ENCODE measurements at places on chromosomes 3 and 15.

- H3K27ac ChIP-seq, result no peak overlapping the region
- no peaks in the 10 kb centered on the region for H3K36me3 ChIP-seq
- H3K4me3 ChIP-seq, result no peak overlapping the region
- no peaks in the 10 kb centered on the region for H3K27me3 ChIP-seq
Observed at GRCh38 chr3:77179762-77180161, 139.9 kb downstream of the ROBO2 start.

DNA sequence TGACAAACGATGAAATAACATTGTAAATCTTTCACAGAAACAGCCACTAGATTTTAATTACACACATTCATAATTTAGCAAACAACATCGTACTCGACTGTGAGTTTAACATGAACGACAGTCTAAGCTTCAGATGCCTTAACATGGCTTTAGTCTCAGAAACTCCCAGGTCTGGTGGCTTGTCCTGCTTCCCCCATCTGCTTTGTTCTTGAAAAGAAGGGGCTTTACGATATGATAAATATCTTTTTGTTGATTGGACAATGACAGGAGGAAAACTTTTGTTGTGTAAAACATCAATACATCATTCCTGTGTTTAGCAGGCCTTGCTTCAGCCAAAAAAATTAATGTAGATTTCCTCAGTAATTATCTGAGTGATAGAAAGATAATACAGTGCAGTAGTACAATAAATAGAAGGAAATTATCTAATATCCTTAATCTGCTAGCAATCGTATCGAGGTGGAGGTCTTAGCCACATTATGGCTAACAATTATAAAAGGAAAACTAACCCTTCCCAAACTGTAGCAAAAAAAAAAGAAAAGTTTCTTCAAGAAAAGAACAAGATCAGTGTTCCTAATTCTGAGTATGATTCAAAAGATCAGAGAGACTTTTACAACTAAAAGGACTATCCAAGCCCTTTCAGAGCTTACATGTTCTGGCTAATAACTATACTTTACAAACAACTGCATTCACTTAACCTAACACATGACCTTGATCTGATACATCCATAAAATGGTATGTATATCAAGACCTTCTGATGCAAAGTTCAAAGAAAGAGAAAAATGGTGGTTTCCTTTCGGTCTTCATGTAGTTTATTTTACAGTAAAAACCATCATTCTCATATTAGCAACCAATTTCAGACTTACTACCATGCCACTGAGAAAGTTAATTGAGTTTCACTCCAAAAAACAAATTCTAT lies 535.7 kb downstream of the FOXP1 start:
- no peaks in the 10 kb centered on the region for H3K27me3 ChIP-seq
- no peak for DNase-seq
- no peaks in the 10 kb centered on the region for H3K36me3 ChIP-seq
- peaks cover 10% of the 10 kb centered on the region for H3K4me1 ChIP-seq

DNA sequence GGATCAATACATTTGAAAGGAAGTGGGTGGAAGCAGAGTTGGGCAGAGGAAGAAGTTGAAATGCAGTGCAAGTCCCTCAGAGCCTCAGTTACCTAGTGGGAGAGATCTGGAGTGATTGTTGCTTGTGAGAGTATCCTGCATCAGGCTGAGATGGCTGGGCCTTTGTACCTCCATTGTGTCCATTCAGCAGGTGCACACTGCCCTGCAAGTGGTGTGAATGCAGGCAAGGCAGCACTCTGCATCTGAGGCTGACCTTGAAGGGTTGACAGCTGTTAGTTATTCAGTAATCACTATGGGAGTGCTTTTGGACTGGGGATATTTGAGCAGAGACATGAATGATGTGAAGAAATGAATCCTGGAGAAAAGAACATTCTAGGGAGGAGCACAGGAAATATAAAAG lies 25.2 kb downstream of the ATP6V1A start:
- H3K4me3 ChIP-seq, result no peak overlapping the region
- no peaks in the 10 kb centered on the region for H3K27me3 ChIP-seq
- H3K36me3 ChIP-seq, result no peaks in the 10 kb centered on the region
- no peak for DNase-seq
- no peaks in the 10 kb centered on the region for H3K4me1 ChIP-seq
- H3K27ac ChIP-seq, result no peak overlapping the region

- H3K27me3 ChIP-seq, result no peaks in the 10 kb centered on the region
- H3K4me3 ChIP-seq, result no peak overlapping the region
- no peaks in the 10 kb centered on the region for H3K36me3 ChIP-seq
- no peaks in the 10 kb centered on the region for H3K4me1 ChIP-seq
- no peak for DNase-seq
- H3K27ac ChIP-seq, result no peak overlapping the region
Observed at GRCh38 chr3:182292591-182292990, 500.7 kb upstream of the ATP11B start.

DNA sequence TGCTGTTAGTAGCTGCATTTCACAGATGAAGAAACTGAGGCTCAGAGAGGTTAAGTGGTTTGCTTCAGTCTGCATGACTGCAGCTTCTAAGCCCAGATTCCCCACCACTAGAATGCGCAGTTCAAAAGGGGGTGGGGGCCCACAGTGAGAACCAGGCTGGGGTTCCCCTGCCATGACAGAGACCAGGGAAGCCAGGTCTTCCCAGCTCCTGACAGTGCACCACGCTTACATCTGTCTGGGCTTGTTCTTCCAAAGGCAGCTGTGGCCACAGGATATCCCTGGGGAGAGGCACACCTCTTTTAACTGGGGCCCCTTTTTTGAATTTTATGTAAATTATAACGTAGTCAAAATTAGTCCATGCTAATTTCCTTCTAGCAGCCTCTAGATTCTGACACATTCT lies 5.3 kb downstream of the PLEKHO2 start:
- DNase-seq, result no peak
- no peak overlapping the region for H3K27ac ChIP-seq
- H3K4me3 ChIP-seq, result no peak overlapping the region
- peaks cover 13% of the 10 kb centered on the region for H3K4me1 ChIP-seq
- no peaks in the 10 kb centered on the region for H3K36me3 ChIP-seq

GRCh38 chr3:23152989-23153388 lies 50.1 kb upstream of the UBE2E2 start:
- DNase-seq, result no peak
- no peak overlapping the region for H3K4me3 ChIP-seq
- no peaks in the 10 kb centered on the region for H3K36me3 ChIP-seq
- H3K27me3 ChIP-seq, result no peaks in the 10 kb centered on the region

DNA sequence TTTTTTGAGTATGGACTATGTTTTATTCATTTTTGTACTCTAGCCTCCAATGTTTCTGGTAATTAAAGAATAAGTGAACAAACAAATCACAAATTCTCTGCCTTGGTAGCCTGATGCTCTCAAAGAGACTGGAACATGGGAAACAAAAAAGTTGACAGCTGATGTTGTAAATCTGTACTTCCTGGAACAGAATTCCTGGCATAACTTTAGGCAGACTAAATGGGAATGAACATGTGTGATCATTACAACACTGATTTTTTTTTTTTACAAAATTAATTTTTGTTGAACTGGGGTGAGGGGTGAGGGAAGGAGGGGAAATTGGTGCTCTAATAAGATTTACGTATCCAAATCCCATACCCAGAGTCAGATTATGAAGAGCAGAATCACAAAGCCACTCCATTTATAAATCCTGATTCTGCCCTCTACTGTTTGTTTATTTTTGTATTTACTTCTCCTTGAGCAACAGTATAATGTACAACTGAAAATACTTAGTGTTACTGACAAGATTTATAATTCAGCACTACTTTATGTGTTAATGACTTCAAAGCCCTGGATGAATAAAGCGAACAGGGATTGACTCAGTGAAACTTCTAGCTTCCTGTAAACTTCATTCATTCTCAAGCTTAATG lies 165.0 kb downstream of the FRMD5 start:
- H3K36me3 ChIP-seq, result no peaks in the 10 kb centered on the region
- peaks cover 2% of the 10 kb centered on the region for H3K4me1 ChIP-seq
- H3K27ac ChIP-seq, result no peak overlapping the region
- DNase-seq, result no peak
- no peaks in the 10 kb centered on the region for H3K27me3 ChIP-seq
- H3K4me3 ChIP-seq, result no peak overlapping the region

- H3K4me3 ChIP-seq, result no peak overlapping the region
- H3K27ac ChIP-seq, result no peak overlapping the region
- peaks cover 4% of the 10 kb centered on the region for H3K4me1 ChIP-seq
- H3K27me3 ChIP-seq, result no peaks in the 10 kb centered on the region
Observed at GRCh38 chr3:65500398-65501306, 538.1 kb downstream of the MAGI1 start.

DNA sequence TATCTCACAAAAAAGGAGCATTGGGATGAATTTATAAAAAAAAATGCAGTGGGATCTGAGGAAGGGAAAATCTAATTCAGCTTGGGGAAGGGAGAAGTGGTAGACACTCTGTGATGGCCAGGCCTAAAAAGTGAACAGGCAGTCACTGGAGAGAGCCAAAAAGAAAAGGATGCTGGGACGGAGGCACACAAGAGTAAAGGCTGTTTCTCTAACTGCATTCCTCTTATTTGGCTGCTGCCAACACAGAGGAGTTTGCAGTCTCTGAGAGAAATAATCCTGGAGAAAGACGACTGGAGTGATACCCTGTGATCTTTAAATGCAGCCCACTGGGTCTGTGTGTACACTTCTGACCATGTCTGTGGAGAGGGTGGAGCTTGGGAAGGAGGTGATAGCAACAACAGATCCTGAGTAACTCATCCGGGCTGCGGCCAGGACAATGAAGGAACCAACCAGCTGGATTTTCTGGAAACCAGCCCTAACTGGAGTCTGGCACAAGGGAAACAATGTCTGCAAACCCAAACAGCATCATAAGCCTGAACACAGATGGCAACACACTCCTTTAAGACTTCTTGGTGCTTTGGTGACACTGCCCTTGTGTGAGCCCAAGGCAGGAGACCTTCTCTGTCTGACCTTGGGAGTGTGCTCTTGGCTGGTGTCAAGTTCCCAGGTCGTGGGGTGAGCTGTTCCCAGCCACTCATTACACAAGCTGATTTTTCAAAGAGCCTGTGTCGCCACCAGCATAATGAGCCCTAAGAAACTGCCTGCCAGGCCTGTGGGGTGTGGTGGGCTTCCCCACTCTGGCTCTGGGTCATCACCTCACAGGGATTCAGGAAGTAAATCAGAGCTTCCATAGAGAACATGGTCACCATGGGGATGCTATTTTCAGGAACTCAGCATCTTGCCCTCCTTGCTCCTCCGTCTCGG lies 8.0 kb downstream of the FYCO1 start:
- no peak overlapping the region for H3K27ac ChIP-seq
- H3K4me3 ChIP-seq, result no peak overlapping the region
- H3K4me1 ChIP-seq, result peaks cover 3% of the 10 kb centered on the region
- DNase-seq, result no peak

GRCh38 chr3:197490098-197491058 lies 65.4 kb downstream of the BDH1 start:
- H3K36me3 ChIP-seq, result no peaks in the 10 kb centered on the region
- no peak overlapping the region for H3K27ac ChIP-seq
- DNase-seq, result no peak
- H3K4me1 ChIP-seq, result no peaks in the 10 kb centered on the region
- H3K4me3 ChIP-seq, result no peak overlapping the region
- H3K27me3 ChIP-seq, result no peaks in the 10 kb centered on the region

Data from iPS DF 6.9 (cell line).